T1000 (cell line): ENCODE measurements at places on chromosomes 2 and 18.
A peak's percentile ranks its signal among the peaks of the same experiment; 100 is the strongest.

- no peak for DNase-seq
Observed at GRCh38 chr2:25071966-25072365, 30.1 kb downstream of the EFR3B start.

DNA sequence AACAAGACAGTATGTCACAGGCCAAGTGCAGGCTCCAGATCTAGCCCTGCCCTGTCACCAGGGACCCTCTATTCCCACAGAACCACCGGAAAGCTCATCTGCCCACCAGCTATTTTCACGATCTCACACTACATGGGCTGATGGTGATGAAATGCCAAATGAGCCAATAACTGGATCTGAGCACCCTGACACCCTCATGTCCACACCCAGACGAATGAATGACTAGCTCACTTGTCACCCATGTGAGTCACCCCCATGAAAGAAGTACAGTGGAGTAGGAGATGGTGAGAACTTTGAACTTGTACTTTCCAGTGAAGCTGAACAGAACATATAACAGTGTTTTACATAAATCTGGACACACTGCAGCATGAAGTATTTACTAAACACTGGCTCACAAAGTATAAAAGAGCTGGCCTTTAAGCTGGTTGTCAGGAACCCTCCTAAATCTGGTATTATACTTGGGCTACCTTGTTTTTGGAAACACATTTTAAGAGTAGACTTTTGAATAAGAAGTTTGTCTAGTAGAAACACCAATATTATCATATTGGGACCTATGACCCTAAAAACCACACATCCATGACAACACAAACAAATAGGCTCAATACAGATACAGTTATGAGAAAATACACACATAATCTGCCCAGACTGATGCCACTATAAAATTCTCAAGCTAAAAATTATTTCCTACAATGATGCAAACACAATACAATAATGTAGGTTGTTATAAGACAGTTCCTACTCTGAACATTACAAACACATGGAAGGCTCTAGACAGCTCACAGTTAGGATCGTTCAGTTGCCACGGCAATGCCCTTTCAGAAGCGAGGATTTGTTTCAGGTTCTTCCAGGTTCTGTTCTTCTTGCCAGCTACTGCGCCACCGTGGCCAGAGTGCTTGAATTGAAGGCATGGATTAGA is 19.0 kb downstream of the INO80C start:
- DNase-seq, result peak; percentile 9

GRCh38 chr2:98253461-98254070 is 92.7 kb upstream of the CNGA3 start:
- DNase-seq, result no peak

GRCh38 chr18:53843113-53843760 is 381.2 kb downstream of the MBD2 start:
- no peak for DNase-seq

DNA sequence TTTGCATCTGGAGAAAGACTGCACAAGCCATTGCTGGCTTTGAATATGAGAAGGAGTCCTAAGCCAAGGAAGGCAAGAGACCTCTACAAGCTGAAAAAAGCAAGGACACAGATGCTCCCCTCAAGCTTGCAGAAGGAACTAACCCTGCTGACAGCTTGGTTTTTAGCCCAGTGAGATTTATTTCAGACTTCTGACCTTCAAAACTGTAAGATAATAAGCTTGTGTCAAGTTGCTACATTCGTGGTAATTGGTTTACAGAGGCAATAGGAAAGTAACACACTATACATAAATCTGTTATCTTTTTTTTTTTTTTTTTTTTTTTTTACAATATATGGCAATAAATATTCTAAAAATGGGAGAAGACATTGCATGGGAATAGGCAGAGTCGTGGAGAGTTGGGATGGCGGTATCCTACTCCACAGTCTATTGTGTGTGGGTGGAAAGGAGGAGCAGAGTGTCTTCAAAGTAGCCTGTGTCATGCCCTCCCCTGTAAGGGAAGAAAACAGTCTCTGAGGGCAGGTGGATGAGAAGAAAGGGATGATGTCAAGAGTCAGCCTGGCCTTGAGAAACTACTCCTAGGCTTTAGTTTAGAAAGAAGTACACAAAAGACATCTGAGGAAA is 196.9 kb downstream of the THSD7B start:
- DNase-seq, result no peak

DNA sequence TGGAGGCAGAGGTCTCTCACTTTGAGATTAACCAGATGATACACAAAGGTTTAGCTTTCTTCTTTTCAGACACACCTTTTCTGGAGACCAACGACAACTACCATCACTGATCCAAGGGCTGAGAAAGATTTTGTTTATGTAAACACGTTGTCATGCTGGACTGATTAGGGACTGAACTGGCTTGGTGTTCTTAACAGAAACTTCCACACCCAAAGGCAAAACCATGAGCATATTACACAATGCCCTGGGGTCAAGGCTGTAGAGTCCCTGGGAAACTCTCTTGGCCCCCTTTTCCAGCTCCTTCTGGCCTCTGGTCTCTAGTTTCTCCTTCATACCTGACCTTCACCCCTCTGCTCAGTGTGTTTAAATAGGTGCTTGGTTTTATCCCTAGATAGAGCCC is 447.0 kb upstream of the TCF4 start:
- DNase-seq, result no peak

- no peak for DNase-seq
Observed at GRCh38 chr2:30766666-30767065, 40.6 kb downstream of the CAPN13 start.

GRCh38 chr18:37634516-37634915 is 68.9 kb upstream of the CELF4 start:
- no peak for DNase-seq

GRCh38 chr2:15725101-15725781 is 133.6 kb downstream of the DDX1 start:
- DNase-seq, result no peak

DNA sequence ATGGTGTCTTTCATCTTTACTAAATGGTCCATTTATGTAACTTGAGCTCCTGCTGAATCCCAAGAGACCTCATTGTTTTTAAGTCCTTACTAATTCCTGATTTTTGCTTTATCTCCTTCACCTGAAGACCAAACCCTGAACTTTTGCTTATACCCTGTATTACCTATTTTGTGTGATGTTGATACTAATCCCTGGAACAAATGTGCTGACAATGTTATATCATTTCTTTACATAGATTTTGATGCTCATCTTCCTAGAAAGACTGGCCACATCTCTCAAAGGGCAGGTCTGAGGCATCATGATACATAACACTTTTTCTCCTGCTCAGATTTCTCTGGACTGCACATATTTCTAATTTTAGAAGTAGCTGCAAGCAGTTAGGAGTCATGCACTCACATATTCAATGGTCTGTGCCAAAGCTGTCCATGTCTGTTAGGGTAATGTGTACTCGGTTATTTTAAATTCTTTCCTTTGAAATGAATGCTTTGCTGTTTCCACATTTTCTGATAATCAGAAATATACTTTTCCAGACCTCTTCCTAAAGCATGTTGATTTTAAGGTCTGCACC is 427.9 kb upstream of the HNRNPA3 start:
- no peak for DNase-seq

DNA sequence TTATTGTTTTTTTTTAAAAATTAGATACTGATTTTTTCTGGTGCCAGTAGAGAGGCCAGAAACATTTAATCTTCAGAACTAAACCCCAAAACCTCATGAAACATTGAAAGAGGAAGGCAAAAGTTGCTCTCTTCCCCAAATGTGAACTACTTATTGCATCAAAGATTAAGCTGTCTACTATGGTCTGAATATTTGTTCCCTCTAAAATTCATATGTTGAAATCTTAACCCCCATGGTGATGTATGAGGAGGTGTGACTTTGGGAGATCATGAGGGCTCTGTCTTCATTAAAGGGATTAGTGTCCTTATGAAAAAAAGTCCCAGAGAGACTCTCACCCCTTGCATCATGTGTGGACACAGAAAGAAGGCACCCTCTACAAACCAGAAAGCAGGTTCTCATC is 28.2 kb upstream of the SLC8A1 start:
- no peak for DNase-seq

DNA sequence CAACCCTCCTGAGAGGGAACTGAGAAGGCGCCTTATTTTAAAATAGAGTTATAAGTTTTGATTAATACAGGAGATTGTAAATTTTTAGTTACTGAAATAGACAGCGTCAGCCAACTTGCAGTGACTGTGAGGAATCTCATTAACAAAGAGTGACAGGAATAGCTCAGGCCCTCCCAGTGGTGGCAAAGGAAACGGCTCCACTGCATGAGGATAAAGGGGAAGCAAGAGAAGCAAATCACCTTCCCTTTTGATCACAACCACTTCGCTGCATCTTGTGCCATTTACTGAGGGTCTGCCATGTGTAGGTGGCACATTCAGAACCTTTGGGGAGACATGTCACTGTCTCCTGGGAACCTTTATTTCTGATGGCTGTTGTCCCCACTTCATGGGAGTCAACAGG is 612.4 kb upstream of the RAB6C start:
- no peak for DNase-seq

DNA sequence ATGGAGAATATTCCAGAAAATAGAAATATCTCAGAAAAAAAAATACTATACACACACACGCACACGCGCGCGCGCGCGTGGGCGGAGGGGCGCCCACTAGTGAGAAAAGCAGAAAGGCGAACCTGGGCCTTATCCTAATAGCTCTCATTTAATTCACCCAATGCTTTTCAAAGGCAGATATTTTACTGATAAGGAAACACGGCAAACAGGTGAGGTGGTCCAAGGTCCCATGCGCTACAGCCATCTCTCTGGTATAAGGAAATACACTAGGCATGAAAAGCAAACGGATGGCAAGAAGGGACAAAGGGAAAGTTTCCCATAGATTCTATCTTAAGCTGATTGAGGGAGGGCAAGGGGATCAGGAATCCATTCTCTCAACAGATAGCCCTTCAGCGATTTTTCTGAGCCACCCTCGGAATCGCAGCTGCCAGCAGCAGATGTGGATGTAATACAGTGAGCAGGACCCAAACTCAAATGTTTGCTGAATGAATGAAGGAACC is 136.7 kb downstream of the TMEM247 start:
- no peak for DNase-seq

GRCh38 chr2:46548521-46549144 is 69.3 kb downstream of the TMEM247 start:
- no peak for DNase-seq

- no peak for DNase-seq
Observed at GRCh38 chr2:205932861-205933260, 153.1 kb downstream of the INO80D start.

DNA sequence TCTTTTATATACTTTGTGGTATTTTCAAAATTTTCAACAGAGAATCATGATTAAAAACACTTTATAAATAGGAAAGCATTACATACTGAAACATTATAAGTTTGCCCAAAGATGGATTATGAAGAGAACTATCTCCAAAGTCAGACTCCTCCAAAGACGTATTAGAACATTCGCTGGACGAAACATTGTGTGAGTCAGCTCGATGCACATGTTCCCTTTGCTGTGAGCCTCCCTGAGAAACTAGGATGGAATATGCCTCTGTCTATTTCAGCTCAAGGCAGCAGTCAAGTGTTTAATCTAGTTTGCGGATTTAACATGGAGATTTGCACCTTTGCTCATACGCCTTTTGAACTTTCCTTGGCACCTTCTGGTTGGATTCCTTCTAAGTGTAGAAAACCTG is 92.2 kb upstream of the NCKAP5 start:
- DNase-seq, result no peak

DNA sequence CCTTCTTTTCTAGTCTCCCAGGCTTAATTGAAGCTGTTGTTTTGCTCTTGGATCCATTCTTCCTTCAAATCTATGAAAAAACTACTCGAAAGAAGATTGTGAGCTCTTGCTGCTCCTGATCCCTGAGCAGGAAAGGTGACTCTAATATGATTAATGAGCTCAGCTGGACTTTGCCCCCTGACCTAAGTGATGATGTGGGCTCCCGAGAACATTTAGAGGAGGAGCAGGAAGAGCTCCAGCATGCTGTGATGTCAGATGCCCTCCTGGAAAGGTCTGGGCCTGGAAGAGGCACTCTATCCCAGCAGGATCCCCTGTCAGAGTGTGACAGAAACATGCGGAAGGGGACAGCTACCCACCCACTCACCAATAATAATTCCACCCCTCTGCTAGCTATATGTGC is 117.9 kb upstream of the PELI1 start:
- DNase-seq, result no peak

GRCh38 chr2:177689623-177690022 is 297.1 kb downstream of the AGPS start:
- no peak for DNase-seq

- no peak for DNase-seq
Observed at GRCh38 chr2:68993660-68994059, 19.2 kb downstream of the GKN1 start.

DNA sequence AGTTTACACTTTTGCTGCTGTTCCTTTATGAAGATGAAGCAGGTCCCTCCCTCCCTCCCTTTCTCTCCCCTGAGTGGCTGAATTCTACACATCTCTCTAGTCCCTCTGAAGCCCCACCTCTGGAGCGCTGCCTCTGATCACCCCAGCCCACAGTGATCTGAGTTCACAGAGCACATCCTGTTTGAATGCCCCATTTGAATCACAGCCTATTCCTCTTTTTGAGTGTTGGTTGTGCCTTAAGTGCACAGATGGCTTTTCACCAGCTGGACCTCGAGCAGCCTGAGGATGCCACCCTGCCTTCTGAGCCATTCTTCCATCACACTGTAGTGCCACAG is 87.1 kb downstream of the ITGB1BP1 start:
- DNase-seq, result no peak

- DNase-seq, result peak; percentile 8
Observed at GRCh38 chr2:14700753-14701152, 68.2 kb downstream of the LRATD1 start.

- DNase-seq, result no peak
Observed at GRCh38 chr2:179579800-179580199, 281.6 kb downstream of the ZNF385B start.

DNA sequence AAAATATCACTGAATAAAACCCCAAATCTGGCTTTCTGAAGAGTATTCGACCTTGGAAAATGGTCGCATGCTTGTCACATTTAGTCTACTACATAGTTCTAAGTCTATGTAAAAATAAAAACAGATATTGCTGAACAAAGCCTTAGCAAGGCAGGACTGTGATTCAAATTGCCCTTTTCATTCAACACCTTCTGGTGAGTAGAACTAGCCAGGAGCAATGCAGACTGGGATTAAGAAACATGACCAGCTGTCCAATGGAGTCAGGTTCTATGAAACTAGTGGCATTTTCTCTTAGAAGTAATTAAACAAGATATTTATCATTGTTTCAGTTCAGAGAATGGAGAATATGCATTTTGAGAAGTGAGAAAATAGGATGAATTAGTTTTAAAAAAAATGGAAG is 1260.5 kb upstream of the ACVR2A start:
- DNase-seq, result no peak

DNA sequence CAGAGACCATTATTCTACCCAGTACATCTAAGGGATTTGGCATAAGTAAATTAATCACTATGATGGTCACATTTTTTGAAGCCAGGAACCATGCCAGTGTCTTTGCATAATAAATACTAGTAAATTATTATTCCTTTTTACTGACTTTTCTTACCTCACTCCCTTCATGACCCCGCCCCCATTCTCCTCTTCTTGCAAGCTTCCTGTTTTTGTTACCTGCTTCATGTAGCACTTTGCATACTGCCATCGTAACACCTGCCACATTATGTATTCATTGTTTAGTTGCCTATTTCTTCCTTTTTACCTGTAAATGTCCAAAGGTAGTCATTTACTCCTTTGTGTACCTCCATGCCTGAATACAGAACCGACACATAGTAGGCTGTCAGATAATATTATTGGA is 309.5 kb downstream of the KIAA1328 start:
- no peak for DNase-seq
